ENCODE measurements at places on chromosomes 12 and 14. TPM values are rescaled to one million over a fixed set of nuclear protein-coding genes. Genes with fewer than 3 reads are reported as not detected.

DNA sequence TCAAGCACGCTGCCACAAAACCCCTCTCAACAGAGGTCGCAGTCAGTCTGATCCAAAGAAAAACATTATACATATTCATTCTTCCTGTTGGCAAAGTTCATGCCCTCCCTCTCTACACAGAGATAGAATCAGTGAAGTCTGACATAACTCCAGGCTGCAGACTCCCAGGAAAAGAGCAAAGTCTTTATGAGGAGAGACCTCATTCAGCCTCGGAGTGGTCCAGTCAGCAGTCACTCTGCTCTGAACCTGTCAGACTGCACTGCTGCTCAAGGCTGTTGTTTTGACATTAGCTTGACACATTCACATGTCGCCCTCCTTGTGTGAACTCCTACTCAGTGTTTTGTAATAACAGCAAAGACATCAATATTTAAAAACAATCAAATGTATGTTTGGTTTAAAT is 241.2 kb upstream of the G2E3 start:
- no peak overlapping the region for H3K4me3 ChIP-seq
- no peak for DNase-seq
- H3K27me3 ChIP-seq = no peaks in the 10 kb centered on the region
- H3K4me1 ChIP-seq = no peaks in the 10 kb centered on the region

GRCh38 chr12:72734581-72734980 is 462.4 kb downstream of the TRHDE start:
- no peak overlapping the region for H3K4me3 ChIP-seq
- H3K4me1 ChIP-seq = no peaks in the 10 kb centered on the region
- H3K36me3 ChIP-seq = no peaks in the 10 kb centered on the region
- H3K27me3 ChIP-seq = no peaks in the 10 kb centered on the region
- no peak overlapping the region for H3K27ac ChIP-seq

- H3K4me3 ChIP-seq = peak overlapping the region; percentile 86
- no peaks in the 10 kb centered on the region for H3K27me3 ChIP-seq
- DNase-seq = no peak
These were observed 1.9 kb downstream of the RIOX1 start for GRCh38 chr14:73492670-73493069.

DNA sequence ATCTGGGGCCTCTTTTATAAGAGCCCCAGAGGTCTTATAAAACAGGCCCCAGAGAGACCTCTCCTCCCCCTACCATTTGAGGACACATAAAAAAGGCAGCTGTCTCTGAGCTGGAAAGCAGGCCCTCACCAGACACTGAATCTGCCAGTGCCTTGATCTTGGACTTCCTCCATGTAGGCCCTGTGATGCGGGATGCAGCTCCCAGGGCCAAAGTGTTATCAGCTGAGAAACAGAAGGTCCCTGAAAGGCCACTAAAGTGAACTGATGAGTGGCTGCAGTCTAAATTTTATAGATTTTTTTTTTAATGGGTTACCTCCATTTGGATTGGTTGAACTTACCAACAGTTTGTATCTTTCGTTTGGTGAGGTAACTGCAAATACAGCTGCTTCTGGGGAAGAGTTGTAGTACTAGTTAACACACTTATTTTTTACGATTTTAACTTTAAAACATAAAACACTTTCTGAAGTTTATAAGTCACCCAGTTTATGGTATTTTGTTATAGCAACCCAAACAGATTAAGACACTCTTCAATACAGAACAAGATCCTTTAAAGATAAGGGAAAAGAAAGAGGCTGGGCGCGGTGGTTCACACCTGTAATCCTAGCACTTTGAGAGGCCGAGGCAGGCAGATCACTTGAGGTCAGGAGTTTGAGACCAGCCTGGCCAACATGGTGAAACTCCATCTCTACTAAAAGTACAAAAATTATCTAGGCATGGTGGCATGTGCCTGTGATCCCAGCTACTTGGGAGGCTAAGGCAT is 5.6 kb upstream of the GUCY2C start:
- H3K36me3 ChIP-seq = no peaks in the 10 kb centered on the region
- no peak overlapping the region for H3K4me3 ChIP-seq
- H3K4me1 ChIP-seq = no peaks in the 10 kb centered on the region
- no peak for DNase-seq
- no peak overlapping the region for H3K27ac ChIP-seq
- peaks cover 10% of the 10 kb centered on the region for H3K27me3 ChIP-seq

DNA sequence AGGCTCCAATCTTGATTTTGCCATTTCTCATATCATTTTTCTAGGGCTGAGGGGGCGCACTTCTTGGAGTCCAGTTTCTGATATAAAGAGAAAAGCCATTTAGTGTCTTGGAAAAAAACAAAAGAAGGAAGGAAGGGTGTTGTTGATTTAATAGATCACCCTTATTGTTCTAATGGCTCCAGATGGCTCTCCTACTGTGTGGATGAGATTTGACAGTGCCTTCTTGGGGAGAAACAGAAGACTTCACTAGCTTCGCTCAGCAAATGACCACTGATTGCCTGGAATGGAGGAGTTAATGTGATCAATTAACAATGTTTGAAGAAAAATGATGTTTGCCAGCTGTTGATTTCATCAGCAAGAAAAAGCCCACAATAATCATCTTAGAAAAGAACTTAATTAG is 216.2 kb downstream of the APAF1 start:
- H3K36me3 ChIP-seq = no peaks in the 10 kb centered on the region
- H3K4me1 ChIP-seq = no peaks in the 10 kb centered on the region
- peaks cover 12% of the 10 kb centered on the region for H3K27me3 ChIP-seq

DNA sequence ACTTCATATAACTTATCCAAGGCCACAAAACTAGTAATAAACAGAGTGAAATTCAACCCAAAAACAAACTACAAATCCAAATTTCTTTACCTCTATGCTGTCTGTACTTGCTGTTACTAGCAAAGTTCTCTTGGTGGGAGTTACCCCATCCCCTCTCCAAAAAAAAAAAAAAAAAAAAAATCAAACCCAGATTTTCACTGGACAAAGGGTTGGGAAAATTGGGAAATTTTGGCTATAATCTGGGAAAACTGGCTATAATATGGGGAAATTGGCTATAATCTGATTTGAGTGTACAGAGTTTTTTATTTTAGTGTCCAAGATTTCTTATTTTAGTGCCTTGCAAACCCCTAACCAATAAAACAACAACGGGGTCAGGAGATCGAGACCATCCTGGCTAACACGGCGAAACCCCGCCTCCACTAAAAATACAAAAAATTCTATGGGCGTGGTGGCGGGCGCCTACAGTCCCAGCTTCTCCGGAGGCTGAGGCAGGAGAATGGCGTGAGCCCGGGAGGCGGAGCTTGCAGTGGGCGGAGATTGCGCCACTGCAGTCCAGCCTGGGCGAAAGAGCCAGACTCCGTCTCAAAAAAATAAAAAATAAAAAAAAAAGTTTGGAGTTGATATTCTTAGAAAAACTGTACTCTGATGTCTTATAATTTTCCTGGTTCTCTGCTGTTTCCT is 148.4 kb downstream of the CHST11 start:
- H3K27me3 ChIP-seq = no peaks in the 10 kb centered on the region
- H3K4me3 ChIP-seq = peak overlapping the region; percentile 62
- H3K4me1 ChIP-seq = peaks cover 64% of the 10 kb centered on the region
- H3K36me3 ChIP-seq = peaks cover 30% of the 10 kb centered on the region
- DNase-seq = no peak

GRCh38 chr12:118060301-118061010 is 523 bp downstream of the WSB2 start:
- peaks cover 21% of the 10 kb centered on the region for H3K36me3 ChIP-seq
- no peaks in the 10 kb centered on the region for H3K27me3 ChIP-seq
- peak; percentile 38 for DNase-seq
- H3K4me3 ChIP-seq = peak overlapping the region; percentile 87

GRCh38 chr14:99094901-99095300 is 177.1 kb downstream of the BCL11B start:
- no peak overlapping the region for H3K27ac ChIP-seq
- H3K27me3 ChIP-seq = peaks cover 2% of the 10 kb centered on the region
- no peaks in the 10 kb centered on the region for H3K4me1 ChIP-seq
- H3K36me3 ChIP-seq = no peaks in the 10 kb centered on the region

DNA sequence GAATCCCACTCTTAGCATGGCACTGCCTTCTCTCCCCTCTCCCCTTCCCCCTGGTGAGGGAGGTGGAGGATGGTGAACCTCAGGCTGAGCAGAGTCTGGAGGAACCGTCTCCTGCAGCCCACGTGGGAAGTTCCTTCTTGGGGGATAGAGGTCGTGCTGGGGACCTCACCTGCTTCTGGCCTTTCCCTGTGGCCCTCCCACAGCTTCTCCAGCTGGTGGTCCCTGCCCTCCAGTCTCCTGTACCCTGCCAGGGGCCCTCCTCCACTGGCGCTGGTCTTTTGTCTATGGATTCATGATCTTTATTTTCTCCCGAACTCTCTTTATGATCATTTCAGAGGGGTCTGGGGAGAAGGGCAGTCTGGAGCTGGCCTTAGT is 9.0 kb upstream of the MTA1 start:
- H3K27ac ChIP-seq = no peak overlapping the region
- peaks cover 5% of the 10 kb centered on the region for H3K4me1 ChIP-seq
- DNase-seq = no peak
- peaks cover 23% of the 10 kb centered on the region for H3K27me3 ChIP-seq
- peaks cover 1% of the 10 kb centered on the region for H3K36me3 ChIP-seq

DNA sequence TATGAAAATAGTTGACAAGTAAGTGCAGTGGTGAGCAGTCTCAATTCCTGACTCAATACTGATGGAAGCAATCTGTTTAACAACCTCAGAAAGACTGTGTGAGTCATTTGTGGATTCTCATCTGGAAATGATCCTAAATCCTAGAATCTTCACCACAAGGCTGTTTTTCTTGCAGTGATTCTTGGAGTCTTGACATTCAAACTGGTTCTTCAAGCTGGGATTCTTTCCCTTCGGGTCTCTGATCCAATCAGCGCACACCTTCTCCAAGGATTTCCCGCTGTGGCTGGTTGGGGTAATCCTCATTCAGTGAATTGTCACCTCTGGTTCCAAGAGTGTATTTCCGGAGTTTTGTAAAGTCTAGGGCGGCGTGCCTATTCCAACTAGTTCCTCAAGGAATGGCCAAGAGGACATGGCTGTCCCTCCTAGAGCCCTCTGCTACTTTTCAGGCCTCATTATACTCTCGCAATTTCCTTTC is 37.7 kb upstream of the FOXJ2 start:
- peaks cover 27% of the 10 kb centered on the region for H3K4me1 ChIP-seq
- peaks cover 2% of the 10 kb centered on the region for H3K36me3 ChIP-seq
- no peak for DNase-seq
- H3K4me3 ChIP-seq = no peak overlapping the region
- H3K27ac ChIP-seq = peak overlapping the region; percentile 49
- H3K27me3 ChIP-seq = no peaks in the 10 kb centered on the region

- peaks cover 4% of the 10 kb centered on the region for H3K27me3 ChIP-seq
- H3K4me3 ChIP-seq = no peak overlapping the region
- H3K27ac ChIP-seq = no peak overlapping the region
- H3K4me1 ChIP-seq = no peaks in the 10 kb centered on the region
- no peaks in the 10 kb centered on the region for H3K36me3 ChIP-seq
These were observed 48.8 kb downstream of the KCNJ8 start for GRCh38 chr12:21725731-21726130.

GRCh38 chr14:99194136-99194535 is 77.9 kb downstream of the BCL11B start:
- peak overlapping the region; percentile 20 for H3K4me3 ChIP-seq
- peaks cover 26% of the 10 kb centered on the region for H3K36me3 ChIP-seq
- DNase-seq = no peak
- H3K4me1 ChIP-seq = peaks cover 97% of the 10 kb centered on the region
- peak overlapping the region; percentile 99 for H3K27ac ChIP-seq
- no peaks in the 10 kb centered on the region for H3K27me3 ChIP-seq

DNA sequence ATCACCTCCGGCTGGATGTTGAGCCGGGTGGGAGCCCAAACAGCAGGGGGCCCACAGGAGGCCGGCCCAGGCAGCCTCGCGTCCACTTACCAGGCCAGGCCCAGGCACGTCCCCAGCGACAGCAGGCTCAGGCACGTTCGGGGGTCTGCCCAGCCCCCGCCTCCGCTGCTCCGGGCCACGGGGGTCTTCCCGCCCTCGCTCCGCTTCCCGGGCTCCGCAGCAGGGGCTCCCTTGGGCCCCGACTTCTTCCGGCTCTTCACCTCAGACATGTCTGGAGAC is 216 bp downstream of the IKBIP start:
- H3K36me3 ChIP-seq = peaks cover 14% of the 10 kb centered on the region
- peaks cover 51% of the 10 kb centered on the region for H3K4me1 ChIP-seq
- H3K27me3 ChIP-seq = no peaks in the 10 kb centered on the region
- no peak for DNase-seq
- peak overlapping the region; percentile 95 for H3K27ac ChIP-seq

GRCh38 chr12:63354969-63355368 is 204.0 kb upstream of the AVPR1A start:
- H3K4me3 ChIP-seq = no peak overlapping the region
- H3K27ac ChIP-seq = no peak overlapping the region
- no peaks in the 10 kb centered on the region for H3K27me3 ChIP-seq
- no peak for DNase-seq
- H3K4me1 ChIP-seq = no peaks in the 10 kb centered on the region
- no peaks in the 10 kb centered on the region for H3K36me3 ChIP-seq

GRCh38 chr14:92122761-92123160 is 992 bp downstream of the CPSF2 start:
- peaks cover 38% of the 10 kb centered on the region for H3K4me1 ChIP-seq
- H3K27ac ChIP-seq = peak overlapping the region; percentile 100
- peak overlapping the region; percentile 97 for H3K4me3 ChIP-seq
- peaks cover 35% of the 10 kb centered on the region for H3K36me3 ChIP-seq

DNA sequence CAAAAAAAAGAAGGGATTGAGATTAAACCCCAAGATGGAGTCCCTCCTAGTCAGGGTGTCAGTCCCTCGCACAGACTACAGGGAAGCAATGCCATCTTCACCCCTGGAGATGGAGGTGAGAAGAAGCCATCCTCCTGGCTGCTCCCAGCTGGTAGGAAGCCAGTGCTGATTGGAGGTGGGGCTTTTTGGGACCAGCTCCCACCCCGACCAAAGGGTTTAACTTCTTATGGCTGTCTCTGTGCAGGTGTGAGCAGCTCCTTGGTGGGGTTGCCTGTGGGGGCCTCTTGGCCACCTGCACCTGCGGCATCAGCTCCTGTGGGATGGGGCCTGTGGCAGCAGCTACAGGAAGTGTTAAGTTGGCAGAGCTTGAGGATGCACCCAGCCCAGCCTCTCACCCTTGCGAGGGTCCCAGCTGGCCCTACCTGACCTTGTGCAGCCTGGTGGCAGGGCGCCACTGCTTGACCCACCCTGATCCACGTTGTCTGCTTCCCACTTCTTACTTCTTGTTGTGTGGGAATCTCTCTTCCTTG is 3.8 kb upstream of the KRT86 start:
- H3K27me3 ChIP-seq = peaks cover 26% of the 10 kb centered on the region
- no peak for DNase-seq
- no peak overlapping the region for H3K27ac ChIP-seq
- peaks cover 14% of the 10 kb centered on the region for H3K36me3 ChIP-seq

The HPD gene
- not detected for total RNA-seq

The TRHDE gene
- total RNA-seq = not detected

The DBX2 gene
- total RNA-seq = not detected

The RIC8B gene
- total RNA-seq = 11.4 TPM

The NKX2-1 gene
- total RNA-seq = not detected

The SLC17A8 gene
- total RNA-seq = not detected

The RAD51AP1 gene
- 34.1 TPM for total RNA-seq

The BDKRB1 gene
- not detected for total RNA-seq
